ENCODE measurements at places on chromosomes 5 and 9. TPM values are rescaled to one million over a fixed set of nuclear protein-coding genes. Genes with fewer than 3 reads are reported as not detected.

DNA sequence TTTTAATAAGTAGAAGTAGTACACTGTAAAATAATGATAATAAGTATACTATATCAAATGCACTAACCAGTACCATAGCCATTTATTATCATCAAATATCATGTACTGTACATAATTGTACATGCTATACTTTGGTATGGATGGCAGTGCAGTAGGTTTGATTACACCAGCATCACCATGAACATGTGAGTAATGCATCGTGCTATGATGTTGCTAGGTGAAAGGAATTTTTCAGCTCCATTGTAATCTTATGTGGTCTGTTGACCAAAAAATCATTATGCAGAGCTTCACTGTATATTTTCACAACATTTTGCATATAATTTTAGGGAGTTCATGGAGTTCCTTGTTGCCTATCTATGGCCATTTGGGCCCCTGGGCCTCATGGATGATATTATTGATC, 72.2 kb upstream of the HMHB1 start:
- no peak overlapping the region for H3K4me3 ChIP-seq
- H3K4me1 ChIP-seq, result no peaks in the 10 kb centered on the region
- no peaks in the 10 kb centered on the region for H3K36me3 ChIP-seq
- no peak overlapping the region for H3K27ac ChIP-seq

The FOXD4L6 gene
- total RNA-seq, result not detected

The FBN2 gene
- total RNA-seq, result 0.44 TPM

DNA sequence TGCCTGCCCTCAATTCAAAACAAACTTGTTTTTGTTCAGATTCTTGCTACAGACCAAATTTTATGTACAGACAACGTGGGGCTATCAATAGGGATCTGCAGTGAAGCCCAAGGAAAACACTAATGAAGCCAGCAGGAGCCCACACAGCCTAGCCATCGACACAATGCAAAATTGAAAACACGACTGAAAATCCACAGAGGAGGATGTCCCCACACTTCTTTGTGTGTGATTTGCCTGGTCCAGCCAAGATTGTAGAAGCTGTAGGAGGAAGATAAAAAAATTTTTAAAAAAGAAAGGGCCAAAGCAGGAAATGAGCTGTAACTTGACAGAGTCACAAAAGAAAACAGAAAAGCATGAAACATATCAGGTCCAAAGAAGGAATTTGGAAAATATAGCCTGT, 34.8 kb downstream of the HTR4 start:
- no peaks in the 10 kb centered on the region for H3K4me1 ChIP-seq
- no peak overlapping the region for H3K4me3 ChIP-seq
- no peak overlapping the region for H3K27ac ChIP-seq
- no peaks in the 10 kb centered on the region for H3K36me3 ChIP-seq

The BAAT gene
- 476 TPM for total RNA-seq

The TRMT10B gene
- total RNA-seq, result 2.7 TPM

DNA sequence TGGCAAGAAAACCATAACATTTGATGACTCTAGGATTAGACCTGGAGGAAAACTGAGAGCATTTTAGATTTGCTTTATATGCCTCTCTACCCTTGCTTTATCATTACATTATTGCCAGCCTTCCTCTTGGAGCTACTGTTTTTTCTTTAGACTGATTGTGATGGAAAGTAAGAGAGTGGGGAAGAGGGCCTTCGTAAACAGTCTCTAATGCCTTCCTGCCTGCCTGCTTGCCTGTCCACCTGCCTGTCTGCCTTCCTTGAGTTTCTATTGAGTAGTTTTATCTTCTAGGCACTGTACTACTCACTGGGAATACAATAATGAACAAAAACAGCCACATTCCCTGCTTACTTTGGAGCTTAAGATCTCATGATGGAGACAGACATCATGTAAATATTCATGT, 189.3 kb downstream of the TRPM3 start:
- H3K27ac ChIP-seq, result no peak overlapping the region
- no peaks in the 10 kb centered on the region for H3K36me3 ChIP-seq
- no peak overlapping the region for H3K4me3 ChIP-seq
- H3K4me1 ChIP-seq, result no peaks in the 10 kb centered on the region
- no peaks in the 10 kb centered on the region for H3K27me3 ChIP-seq

DNA sequence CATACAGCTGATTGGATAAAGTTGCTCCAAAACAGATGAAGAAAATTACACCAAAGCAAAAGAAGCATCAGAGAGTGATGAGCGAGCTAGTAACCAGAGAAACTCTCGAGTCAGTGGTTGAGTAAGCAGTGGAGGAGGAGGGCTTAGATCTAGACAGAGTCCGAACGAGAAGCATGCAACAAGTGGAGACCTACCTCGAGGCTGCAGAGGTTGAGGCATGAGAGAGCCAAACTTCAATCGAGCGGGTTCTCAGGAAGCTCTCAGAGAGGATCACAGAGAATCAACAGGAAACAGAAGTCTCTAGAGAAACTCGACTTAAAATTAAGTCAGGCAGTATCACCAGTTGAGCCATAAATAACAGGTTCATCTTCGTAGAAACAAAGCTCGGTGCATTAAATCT, 6.1 kb downstream of the RUSC2 start:
- H3K36me3 ChIP-seq, result no peaks in the 10 kb centered on the region
- no peak overlapping the region for H3K27ac ChIP-seq
- H3K4me3 ChIP-seq, result no peak overlapping the region
- H3K4me1 ChIP-seq, result no peaks in the 10 kb centered on the region

GRCh38 chr9:6535594-6535993, 109.9 kb downstream of the GLDC start:
- no peak for DNase-seq
- no peaks in the 10 kb centered on the region for H3K27me3 ChIP-seq

DNA sequence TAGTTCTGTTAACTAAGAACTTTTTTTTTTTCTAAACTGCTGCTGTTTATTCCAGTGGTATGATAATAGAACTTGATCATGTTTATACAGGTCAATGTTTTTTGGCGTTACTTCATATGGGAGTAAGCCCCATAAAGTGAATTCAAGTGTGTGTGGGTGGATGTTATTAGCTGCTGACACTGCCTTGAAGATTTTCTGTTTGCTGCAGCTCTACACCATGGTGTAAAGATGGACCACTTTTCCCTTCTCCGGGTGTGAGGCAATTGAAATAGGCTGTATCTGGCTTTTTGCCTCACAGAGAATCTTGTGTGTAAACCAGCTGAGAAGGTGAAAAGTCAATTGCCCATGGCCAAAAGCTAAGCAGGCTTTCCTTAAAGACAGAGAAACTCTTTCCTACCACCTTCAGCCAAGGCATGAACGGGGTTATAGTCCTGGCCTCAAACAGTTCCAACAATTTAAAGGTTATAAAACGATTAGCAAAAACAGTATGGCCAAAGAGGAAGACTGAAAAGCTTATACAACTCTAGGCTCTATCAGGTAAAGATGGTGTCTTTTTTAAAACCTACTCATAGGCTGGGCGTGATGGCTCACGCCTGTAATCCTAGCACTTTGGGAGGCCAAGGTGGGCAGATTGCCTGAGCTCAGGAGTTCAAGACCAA, 33.9 kb upstream of the ABCA1 start:
- DNase-seq, result no peak
- H3K36me3 ChIP-seq, result no peaks in the 10 kb centered on the region
- no peaks in the 10 kb centered on the region for H3K4me1 ChIP-seq
- no peak overlapping the region for H3K27ac ChIP-seq

The POLR1E gene
- 17.5 TPM for total RNA-seq

- no peak overlapping the region for H3K4me3 ChIP-seq
- no peak overlapping the region for H3K27ac ChIP-seq
- no peaks in the 10 kb centered on the region for H3K4me1 ChIP-seq
- DNase-seq, result no peak
- no peaks in the 10 kb centered on the region for H3K36me3 ChIP-seq
Measured at GRCh38 chr5:19301271-19301670, 686.7 kb downstream of the CDH18 start.

The ARSI gene
- total RNA-seq, result 0.20 TPM

- no peaks in the 10 kb centered on the region for H3K36me3 ChIP-seq
- H3K4me1 ChIP-seq, result no peaks in the 10 kb centered on the region
- DNase-seq, result no peak
- H3K27me3 ChIP-seq, result no peaks in the 10 kb centered on the region
- no peak overlapping the region for H3K27ac ChIP-seq
- no peak overlapping the region for H3K4me3 ChIP-seq
Measured at GRCh38 chr9:127255692-127256091, 8.9 kb upstream of the GARNL3 start.

The SPATA31D4 gene
- not detected for total RNA-seq

- H3K4me3 ChIP-seq, result no peak overlapping the region
- no peaks in the 10 kb centered on the region for H3K36me3 ChIP-seq
- DNase-seq, result peak; percentile 55
- H3K4me1 ChIP-seq, result no peaks in the 10 kb centered on the region
Measured at GRCh38 chr5:543755-544674, 19.8 kb upstream of the SLC9A3 start.

- DNase-seq, result no peak
- no peaks in the 10 kb centered on the region for H3K4me1 ChIP-seq
- H3K36me3 ChIP-seq, result no peaks in the 10 kb centered on the region
Measured at GRCh38 chr5:99945478-99946442, 589.4 kb upstream of the FAM174A start.

- no peaks in the 10 kb centered on the region for H3K4me1 ChIP-seq
- H3K36me3 ChIP-seq, result no peaks in the 10 kb centered on the region
- no peak for DNase-seq
- H3K4me3 ChIP-seq, result no peak overlapping the region
- no peaks in the 10 kb centered on the region for H3K27me3 ChIP-seq
- no peak overlapping the region for H3K27ac ChIP-seq
Measured at GRCh38 chr5:94903726-94904125, 285.3 kb downstream of the SLF1 start.
